Pons (tissue), 1 donor: ENCODE measurements at places on chromosomes 7 and 10.

DNA sequence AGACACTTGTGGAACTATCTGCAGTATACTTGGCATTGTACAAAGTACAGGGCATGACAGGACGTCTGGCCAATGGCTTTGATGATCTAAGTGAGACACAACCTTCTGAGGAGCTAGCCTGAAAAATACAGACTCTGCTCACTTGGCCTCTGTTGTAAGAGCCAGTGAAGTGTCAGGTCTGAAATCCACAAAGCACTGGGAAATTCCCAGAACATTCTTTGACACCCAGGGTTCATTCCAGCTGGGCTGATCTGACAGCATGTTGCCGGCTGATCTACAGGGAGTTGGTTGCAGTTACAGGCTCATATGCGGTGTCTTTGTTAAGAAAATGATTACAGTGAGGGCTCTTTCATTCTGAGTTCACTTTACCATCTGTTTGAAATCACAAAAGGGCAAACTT is 354.6 kb downstream of the PHF14 start:
- DNase-seq = no peak

DNA sequence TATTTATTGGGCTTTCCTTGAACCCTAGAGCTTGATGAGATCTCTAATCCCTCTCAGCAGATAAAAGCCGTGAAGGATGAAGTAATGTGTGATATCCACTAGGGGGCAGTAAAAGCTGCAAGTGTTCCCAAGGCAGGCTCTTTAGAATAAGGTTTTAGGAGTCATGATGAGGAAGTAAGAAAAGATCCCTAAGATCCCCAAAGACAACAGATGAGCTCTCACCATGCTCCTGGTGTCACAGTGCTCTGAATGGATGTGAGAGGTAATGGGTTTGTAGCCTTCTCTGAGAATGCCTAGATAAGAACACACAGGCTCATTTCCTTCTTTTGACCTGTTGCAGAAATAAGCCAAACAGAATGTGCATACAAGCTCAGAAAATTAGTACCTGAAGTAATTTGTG is 70.4 kb upstream of the ITPRID1 start:
- DNase-seq = peak; percentile 80

GRCh38 chr10:1488970-1489548 is 248.3 kb downstream of the ADARB2 start:
- DNase-seq = no peak

DNA sequence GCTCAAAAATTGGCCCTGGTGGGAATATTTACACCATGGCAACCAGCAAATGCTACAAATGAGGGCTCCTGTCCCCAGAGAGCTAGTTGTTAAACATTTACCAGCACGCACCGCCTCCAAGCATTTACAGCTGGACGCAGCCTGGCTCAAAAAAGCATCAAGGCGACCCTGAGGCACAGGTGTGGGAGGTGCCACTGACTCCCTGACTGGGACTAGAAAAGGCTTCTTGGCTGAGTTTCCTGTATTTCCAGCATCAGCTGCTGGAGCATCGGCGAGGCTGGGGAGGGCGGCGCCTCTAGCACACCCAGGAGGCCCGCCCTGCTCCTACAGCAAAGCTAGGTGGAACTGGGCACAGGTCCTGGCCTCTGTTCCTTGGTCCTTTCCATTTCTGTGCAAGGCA is 43.5 kb upstream of the ZRANB1 start:
- no peak for DNase-seq

GRCh38 chr10:45015590-45015989 is 14.9 kb downstream of the ZNF22 start:
- no peak for DNase-seq

- DNase-seq = no peak
Measured at GRCh38 chr7:108575156-108575555, 5.5 kb downstream of the DNAJB9 start.

- no peak for DNase-seq
Measured at GRCh38 chr10:124076148-124076733, 17.2 kb downstream of the CHST15 start.

- no peak for DNase-seq
Measured at GRCh38 chr7:105689067-105689819, 108.0 kb upstream of the EFCAB10 start.

DNA sequence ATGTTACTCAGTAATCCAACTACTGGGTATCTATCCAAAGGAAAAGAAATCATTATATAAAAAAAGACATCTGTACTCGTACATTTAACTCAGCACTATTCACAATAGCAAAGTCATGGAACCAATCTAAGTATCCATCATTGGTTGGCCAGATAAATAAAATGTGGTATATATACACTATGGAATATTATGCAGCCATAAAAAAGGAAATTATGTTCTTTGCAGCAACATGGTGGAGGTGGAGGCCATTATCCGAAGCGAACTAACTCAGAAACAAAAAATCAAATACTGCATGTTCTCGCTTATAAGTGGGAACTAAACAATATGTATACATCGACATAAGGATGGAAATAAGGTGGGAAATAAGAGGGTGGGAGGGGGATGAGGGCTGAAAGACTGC is 56.2 kb upstream of the ANTXRL start:
- DNase-seq = no peak

- no peak for DNase-seq
Measured at GRCh38 chr7:33369888-33370287, 240.5 kb downstream of the BBS9 start.

DNA sequence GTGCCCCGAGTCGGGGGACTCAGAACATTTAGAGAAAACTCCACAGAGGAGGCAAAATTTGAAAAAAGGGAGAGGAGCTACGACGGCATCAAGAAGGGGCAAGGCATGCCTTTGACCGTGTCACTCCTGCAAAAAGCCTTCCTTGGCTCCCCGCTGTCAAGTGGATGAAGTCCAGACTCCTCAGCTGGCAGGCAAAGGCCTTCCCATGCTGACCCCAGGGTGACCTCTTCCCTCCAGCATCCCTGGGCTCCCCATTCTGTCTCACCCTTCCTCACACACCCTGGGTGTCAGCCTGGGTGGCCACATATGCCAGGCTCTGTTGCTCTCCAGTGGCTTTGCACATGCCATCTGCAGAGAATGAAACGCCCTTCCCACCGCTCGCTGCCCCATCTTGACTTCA is 88.4 kb upstream of the ZMIZ1 start:
- no peak for DNase-seq

DNA sequence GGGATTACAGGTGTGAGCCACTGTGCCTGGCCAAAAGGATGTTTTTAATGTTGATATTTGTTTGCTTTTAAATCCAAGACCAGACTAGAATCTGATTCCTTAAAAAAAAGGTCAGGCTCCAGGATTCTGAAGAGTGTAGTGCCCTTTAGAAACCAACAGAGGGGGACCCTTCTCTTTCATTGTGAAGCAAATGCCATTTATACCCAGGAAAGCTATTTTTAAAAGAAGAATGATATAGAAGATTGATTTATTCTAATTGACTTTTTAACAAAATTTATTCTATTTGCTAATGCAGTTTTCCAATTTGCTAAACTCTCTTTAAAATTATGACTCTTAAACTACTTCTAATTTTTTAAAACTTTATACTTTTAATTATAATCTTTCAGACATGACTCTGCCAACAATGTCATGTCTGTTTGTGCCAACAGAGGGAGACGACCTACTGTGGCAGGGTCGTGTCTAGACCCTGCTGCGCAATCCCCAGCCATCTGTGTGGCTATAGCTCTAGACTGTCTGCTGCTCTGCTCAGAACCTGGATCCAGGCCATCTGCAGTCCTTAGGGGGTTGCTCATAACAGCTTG is 201.0 kb upstream of the IMMP2L start:
- DNase-seq = no peak

GRCh38 chr7:158676906-158677305 is 27.7 kb downstream of the NCAPG2 start:
- DNase-seq = no peak

DNA sequence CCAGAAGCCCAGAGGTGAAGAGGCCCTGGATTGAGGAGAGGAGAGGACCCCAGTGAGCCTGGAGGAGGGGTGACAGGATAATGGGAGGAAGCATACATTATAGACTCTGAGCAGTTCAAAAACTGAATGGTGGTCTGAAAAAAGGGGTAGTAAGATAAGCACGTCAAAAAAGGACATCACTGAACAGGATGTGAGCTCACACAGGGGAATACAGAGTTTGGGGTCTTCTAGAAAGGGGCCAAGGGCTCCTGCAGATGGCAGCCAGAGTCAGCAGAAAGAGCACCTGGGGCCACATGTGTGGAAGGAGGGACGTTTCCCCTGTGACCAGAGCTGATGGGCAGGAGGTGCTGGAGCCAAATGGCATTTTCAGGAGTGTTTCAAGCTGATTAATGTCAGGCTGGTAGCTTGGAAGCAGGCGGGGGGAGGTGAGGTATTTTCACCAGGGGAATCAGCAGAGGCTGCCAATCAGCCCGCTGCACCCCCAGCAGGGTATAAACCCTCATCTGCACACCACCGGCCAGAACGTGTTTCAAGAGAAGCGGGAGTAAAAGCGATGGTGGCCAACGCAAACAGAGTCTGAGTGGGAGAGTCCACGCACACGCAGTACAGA is 85.8 kb downstream of the TNS3 start:
- no peak for DNase-seq

- no peak for DNase-seq
Measured at GRCh38 chr7:36651404-36651803, 72.9 kb downstream of the AOAH start.

DNA sequence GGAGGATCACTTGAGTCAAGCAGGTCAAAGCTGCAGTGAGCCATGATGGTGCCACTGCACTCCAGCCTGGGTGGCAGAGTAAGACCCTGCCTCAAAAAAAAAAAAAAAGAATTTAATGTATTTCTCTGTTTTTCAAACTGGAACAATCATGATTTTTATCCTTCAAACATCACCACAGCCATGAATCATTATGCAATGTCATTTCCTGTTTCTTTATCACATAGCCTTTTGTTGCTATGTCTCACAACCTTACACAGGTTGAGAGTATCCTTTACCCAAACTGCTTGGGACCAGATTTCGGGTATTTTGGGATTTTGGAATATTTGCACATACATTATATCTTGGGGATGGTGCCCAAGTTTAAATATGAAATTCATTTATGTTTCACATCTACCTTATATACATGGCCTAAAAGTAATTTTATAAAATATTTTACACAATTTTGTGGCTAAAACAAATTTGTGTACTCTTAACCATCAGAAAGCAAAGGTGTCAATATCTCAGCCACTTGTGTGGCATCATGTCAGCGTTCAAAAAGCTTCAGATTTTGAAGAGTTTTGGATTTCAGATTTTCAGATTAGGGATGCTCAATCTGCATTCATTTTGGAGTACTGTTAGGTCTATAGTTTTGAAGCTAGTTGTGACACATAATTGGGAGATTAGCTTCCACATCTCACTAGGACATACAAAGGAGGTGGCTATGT is 8.2 kb downstream of the NT5C3A start:
- DNase-seq = no peak

- DNase-seq = no peak
Measured at GRCh38 chr7:103805346-103805745, 184.1 kb downstream of the RELN start.

DNA sequence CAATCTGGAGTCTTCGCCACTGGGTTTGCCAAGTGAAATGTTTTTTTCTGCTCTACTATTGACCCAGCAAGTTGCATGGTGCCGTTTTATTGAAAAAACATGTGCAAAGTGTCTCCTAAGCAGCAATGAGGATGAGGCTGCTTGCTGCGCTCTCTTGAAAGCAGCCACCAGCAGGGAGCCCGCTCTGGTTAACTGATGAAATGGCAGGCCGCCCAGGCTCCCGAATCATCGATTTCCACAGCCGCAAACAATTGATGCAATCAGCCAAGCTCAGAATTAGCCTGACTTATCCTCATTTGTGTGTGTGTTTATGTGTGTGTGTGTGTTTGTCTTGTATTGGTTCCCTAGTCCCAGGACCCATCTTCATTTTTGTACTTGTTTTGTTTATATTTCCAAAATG is 22.2 kb upstream of the LYZL1 start:
- peak; percentile 20 for DNase-seq

DNA sequence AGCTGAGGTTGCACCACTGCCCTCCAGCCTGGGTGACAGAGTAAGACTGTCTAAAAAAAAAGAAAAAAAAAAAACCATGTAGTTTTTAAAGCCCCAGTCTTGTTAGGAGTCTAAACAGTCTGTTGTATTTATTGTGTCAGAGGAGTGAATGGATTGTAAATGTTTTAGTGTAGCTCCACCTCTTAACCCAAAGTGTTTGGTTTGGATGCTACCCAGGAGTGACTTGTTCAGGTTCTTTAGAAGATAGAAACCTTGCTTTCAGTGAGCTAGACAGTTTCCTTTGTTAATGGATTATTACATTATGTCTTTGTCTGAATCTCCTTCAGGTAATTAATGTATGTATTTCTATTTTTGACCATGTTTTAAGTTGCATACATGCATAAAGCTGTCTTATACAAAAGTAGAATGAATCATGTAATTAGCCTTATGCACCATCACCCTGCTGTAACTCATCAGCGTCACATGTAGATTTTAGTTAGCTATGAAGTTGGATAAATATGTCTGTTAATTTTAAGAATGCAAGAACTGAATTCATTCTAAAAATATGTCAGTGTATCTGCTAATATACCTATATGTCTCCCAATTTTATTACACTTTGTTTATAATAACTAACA is 97.7 kb downstream of the TAF3 start:
- DNase-seq = no peak

- peak; percentile 78 for DNase-seq
Measured at GRCh38 chr10:119028900-119029612, 458 bp upstream of the NANOS1 start.

DNA sequence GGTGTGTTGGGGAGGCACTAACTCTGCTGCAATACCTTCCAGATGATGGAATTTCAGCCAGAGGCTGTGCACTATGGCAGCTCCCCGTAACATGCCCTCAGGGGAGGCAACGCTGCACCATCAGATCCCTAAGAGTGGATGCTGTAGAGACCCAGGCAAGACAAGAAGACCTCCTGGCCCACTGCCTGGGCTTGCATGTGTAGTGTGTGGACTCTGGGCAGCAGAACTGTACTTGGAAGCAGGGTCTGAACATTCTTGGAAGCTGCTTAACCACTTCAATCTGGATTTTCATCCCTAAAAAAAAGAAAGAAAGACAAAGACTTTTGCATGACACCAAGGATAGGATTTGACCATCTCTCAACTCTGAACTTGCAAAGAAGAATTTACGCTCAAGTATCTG is 297.5 kb upstream of the NRP1 start:
- DNase-seq = no peak

DNA sequence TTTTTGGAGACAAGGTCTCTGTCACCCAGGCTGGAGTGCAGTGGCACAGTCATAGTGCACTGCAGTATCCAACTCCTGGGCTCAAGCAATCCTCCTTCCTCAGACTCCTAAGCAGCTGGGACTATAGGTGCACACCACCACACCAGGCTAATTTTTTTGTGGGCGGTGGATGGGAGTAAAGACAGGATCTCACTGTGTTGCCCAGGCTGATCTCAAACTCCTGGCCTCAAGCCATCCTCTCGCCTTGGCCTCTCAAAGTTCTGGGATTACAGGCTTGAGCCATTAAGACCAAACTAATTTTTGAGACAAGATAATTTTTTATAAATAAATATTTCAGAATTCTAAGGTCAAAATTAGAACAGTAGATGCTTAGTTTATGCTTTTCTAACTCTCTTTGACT is 80.8 kb upstream of the CAPZA2 start:
- no peak for DNase-seq

GRCh38 chr10:52483587-52483986 is 169.5 kb downstream of the DKK1 start:
- DNase-seq = no peak
